ENCODE measurements at places on chromosomes 5 and 9.

- no peak for DNase-seq
Observed at GRCh38 chr5:37881359-37881758, 41.5 kb upstream of the GDNF start.

DNA sequence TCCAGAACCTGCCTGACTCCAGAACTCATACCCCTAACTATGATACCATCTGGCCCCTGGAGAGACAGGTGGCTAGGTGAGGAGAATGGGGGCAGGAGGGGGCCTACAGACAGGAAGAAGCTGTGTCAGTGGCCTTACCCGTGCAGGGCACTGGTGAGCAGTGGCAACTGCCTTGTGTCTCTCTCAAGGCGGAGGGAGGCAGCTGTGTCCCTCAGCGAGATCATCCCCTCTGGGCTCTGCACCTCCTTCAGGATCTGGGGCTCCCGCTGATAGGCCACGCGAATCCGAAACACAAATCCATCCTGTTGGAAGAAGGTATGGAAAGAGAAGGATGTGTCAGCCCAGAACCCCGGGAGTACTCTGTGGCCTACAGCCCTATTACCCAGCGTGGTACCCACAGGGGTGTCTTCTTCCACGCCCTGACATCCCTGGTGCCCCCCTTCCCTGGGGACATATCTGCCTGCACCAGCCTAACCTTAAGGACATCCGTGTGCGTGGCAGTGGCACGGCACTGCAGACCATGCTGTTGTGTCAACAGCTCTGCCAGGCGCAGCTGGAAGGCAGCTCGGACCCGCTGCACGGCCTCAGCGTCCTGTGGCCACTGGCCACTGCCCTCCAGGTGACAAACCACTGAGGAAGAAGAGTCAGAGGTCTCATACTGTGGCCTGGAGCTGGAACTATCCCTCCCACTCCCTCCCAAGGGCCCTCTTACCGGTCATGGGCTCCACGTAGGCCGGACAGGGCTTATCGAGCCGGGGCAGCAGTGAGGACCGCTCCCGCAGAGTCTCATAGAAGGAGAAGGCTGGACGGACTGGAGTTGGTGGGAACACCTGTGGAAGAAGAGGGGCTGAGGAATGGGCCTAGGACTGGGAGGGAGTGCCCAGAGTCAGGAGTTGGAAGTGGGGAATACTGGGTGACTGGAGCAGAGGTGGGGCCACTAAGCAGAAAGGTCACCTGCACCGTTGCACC lies 7.8 kb downstream of the NOL6 start:
- DNase-seq: no peak

DNA sequence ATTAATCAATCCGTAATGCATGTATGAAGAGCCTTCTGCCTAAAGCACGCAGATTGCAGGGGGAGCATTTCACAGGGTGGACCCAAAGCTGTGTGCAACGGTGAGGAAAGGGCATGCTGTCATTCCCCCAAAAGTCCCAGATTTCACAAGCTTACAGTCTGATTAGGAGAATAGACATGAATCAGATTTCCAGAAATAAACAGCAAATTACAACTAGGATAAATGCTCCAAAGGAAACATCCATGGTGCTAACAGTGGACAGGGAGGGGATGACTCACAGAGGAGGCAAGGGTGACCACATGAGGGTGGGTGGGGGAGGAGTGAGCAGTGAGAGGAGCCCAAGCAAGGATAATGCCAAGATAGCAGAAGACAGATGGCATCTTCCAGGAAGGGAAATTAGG lies 258.4 kb upstream of the TAS2R1 start:
- DNase-seq: no peak

- DNase-seq: no peak
Observed at GRCh38 chr5:150156027-150156368, 353 bp upstream of the PDGFRB start.

- DNase-seq: no peak
Observed at GRCh38 chr9:35518981-35519679, 29.2 kb downstream of the RUSC2 start.

DNA sequence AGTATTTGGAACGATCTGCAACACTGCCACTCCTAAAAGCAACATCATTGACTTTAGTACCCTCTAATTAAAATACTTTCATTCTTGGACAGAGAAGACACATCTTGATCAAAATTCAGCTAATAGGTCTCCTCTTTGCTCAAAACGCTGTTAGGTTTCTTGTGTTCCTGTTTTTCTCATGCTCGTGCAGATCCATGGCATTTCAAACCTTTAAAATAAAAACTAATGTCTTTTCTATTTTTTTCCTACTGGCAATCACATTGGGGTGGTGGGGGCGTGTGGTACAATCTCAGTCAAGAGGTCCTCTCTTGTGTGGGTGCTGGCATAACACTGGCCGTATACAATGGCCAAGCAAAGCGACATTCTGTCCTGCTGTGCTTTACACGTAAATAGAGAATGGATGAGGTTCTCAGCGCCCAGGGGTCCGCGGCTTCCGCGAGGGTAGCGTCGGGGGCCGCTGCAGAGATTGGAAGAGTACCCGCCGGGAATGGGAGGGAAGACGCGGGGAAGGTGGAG lies 315 bp upstream of the GPR150 start:
- no peak for DNase-seq

- DNase-seq: no peak
Observed at GRCh38 chr5:141692533-141692888, 10.5 kb upstream of the ARAP3 start.

GRCh38 chr9:101225271-101225670 lies 159.5 kb downstream of the BAAT start:
- DNase-seq: no peak

GRCh38 chr5:148384380-148384737 lies 601 bp downstream of the FBXO38 start:
- no peak for DNase-seq

DNA sequence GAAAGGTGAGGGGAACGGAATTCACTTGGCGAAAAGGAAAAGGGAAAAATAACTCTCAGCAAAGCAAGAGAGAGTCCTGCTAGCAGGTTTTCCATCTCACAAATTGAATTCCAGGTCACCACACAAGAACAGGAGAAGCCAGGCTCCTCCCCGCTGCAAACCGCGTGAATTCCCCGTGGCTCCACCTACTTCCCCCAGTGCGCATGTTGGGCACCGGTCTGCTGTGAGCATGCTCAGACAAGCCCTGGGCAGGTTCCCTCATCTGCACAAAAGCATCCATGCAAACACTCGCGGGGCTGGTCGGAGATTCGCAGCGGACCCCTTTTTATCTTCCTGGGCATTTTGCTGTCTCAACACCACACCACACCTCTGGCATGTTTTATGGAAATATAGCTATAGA lies 58.5 kb upstream of the S1PR3 start:
- DNase-seq: no peak

DNA sequence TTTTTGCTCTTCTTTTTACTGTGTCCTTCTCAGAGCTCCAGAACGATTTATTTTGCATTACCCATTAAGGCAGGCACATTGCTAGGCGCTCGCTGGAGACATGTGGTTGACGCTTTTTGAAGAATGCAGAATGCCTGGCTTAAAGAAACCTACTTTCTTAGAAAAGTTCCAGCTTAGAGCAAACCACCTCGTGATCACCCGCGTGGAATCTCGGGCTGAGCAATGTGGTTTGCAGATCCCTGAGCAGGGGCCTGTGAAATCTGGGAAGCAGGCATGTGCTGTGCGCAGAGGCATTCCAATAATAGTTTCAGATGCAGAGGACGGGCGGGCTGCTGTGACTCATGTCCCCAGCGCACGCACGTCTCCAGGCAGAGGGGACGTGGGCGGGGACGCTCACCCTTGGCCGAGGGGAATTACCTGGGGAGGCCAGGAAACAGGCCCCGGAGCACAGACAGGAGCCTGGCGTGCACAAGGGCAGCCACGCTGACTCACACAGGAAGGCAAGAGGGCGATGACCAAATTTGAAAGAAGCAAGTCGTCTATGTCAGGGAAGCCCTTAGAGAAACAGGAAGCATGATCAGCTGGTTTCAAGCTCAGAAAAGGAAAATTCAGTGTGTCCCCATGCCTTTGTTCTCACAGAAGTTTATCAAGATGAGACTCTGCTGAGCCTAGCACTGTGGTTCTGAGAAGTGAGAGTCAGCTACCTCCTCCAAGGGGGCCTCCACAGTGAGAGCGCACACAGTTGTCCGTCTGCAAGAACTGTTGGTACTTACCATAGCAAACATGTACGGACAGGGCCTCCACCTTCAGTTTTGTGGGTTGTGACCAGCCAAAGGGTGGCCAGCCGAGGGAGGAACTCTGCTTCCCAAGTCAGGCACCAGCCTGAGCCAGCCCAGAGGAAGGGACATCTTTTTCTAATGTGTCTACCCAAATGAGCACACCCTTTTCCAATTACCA lies 218.6 kb downstream of the PIK3R1 start:
- DNase-seq: peak; percentile 94

GRCh38 chr5:87944553-87945285 lies 323.9 kb downstream of the TMEM161B start:
- DNase-seq: no peak
